Stimulated activated CD4-positive, alpha-beta T cell treated with anti-CD3 and anti-CD28 coated beads, Interleukin-1b, Interleukin-23, amount 100 ng/mL, for 1 hour (primary cell): ENCODE measurements at places on chromosomes 7 and 10.

- DNase-seq = no peak
Measured at GRCh38 chr7:55975988-55976633, 11.7 kb downstream of the NIPSNAP2 start.

DNA sequence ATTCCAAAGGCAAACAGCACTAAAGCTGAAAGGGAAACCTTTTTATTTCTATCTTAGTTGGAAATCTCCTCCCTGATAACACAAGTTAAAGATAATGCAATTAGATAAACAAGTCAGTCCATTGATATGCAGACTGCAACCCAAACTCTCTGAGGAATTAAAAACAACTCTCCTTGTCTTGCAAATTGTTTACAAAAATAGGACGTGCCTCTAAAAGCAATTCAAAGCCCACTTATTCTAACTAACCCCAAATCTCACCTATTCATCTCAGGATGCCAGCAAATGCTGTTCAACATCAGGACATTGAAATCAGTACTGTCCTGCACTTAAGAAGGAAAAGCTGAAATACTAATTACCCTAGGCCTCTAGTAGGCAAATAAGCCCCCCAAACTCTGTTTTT, 12.8 kb downstream of the SHTN1 start:
- no peak for DNase-seq

GRCh38 chr10:14891151-14891550, 12.5 kb downstream of the SUV39H2 start:
- DNase-seq = no peak

DNA sequence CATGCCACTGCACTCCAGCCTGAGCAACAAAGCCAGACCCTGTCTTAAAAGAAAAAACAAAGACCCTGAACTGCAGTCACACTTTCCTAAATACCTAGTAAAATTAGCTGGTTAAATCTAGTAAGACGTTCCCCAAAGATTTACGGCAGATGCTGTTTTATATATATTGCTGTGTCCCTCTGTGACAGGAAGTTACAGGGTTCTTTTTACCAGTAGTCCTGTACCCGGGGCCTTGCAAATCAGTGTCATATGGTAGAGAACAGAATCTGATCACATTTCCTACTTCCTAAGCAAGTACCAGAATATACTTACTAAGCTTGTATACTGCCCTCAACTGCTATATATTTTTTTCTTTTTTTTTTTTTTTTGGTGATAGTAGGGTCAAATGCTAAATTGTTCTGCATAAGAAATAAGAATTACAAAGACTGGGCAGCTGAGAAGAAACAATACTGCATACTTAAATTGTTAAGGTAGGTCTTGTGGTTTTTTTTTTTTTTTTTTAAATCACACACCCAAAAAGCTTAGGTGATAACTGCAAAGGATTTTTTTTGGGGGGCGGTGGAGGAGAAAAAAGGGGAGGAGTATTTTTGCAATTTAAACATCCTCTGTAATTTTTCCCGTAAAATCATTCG, 27.3 kb upstream of the KMT2E start:
- DNase-seq = no peak

DNA sequence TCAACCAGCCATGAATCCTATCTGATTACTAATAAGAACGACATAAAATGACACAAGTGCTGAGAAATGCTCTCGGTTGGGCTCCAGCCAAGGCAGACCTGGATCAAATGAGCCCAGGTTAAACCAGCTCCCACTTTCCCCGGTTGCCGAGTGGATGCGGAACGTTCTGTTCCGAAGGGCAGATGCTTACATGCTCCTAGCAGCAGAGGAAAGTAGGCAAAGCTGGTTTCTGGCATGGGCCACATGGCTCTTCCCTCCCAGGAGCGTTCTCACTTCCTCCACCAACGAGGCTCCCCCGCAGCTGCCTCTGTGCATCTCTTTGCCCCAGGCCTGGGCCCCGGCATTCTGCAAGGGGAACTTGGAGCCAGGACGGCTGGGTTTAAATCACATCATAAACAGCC, 61.8 kb upstream of the SDK1 start:
- no peak for DNase-seq

DNA sequence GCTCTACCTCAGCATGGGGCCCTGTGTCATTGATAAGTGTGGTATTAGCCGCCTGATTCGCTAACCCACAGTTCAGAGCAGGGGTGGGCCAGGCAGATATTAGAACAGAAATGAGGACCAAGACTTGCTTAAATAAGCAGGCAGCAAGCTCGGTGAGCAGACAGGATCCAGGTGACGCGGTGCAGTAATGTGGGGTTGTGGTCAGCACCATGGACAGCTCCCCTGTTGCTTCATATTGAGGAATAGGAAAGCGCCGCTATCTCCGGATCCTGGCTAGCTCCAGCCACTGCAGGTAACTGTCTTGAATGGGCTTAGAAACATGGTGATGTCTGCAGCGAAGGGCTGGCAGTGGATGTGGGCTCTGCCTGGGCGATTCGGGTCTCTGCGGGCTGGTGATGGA, 51.3 kb upstream of the GPR26 start:
- DNase-seq = no peak

DNA sequence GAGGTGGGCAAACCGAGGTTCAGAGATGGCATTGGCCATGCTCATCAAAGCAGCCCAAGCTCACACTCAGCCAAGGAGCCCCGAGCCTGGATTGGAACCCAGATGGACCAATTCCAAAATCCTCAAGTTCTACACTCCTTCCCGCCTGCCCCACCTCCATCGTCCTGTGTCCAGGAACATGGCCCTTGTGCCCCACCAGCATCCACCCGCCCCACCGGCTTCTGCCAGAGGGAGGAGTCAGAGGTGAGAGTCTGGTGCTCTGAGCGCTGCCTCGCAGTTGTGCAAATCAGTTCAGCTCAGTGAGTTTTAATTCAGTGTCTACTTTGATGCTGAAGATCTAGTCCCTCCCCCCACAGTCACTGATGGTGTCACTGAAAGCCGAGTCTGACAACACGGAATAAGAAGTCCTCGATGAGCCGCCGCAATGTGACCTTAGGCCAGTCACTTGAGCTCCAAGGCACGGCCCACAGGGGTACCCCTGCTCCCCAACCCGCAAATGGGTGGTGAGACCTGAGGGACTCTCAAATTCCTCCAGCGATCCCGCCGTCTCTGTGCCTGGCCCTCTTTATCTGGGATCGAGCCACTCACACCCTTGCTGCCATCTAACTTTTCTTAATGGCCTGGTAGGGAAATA, 26.3 kb downstream of the PRKAG2 start:
- DNase-seq = no peak

DNA sequence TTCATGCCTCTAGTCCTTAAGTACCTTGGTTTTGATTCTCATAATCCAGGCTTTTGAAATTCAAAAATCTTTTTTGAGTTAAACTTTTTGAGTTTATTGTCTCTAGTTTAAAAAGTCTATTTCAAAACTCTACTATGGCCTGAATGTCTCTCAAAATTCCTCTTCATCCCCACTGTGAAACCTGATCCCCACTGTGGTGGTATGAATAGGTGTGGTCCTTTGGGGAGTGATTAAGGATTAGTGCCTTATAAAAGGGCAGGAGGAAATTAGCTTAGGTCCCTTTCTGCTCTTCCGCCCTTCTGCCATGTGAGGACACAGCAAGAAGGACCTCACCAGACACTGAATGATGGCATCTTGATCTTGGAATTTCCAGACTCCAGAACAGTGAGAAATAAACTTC, 44.1 kb upstream of the JAZF1 start:
- no peak for DNase-seq
